Sigmoid colon (tissue), 7 donors: ENCODE measurements at places on chromosomes 16 and 17. TPM values are rescaled to one million over a fixed set of nuclear protein-coding genes. Genes with fewer than 3 reads are reported as not detected.

Gene SYCE1L
- total RNA-seq = not detected

Gene ZNF652
- 134 TPM for total RNA-seq

GRCh38 chr17:73156887-73157520, 7.8 kb upstream of the SSTR2 start:
- no peak for DNase-seq

- DNase-seq = peak; percentile 66
These were observed 670 bp downstream of the TNFSF12 start for GRCh38 chr17:7549401-7550055.

GRCh38 chr16:11402051-11402744, 56.9 kb downstream of the RMI2 start:
- DNase-seq = no peak
